ENCODE measurements at places on chromosomes 1 and 21.

DNA sequence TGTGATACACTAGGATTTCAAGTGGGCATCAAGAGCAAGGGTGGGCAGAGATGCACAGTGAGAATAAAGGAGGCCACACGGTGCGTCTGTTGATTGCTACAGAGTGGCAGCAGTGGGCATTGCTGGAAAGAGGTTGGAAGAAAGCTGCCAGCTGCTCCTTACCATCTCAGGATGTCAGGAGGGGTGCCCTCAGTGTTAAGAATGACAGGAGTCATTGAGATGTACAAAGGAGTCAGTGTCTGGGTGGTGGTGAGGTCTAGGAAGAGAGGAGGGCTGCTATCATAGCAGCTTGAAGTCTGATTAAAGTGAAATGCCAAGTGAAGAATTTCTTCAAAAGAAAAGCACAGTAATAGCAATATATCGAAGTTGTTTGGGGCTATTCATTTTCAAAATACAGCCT lies 992.7 kb downstream of the TTLL7 start:
- DNase-seq, result no peak

DNA sequence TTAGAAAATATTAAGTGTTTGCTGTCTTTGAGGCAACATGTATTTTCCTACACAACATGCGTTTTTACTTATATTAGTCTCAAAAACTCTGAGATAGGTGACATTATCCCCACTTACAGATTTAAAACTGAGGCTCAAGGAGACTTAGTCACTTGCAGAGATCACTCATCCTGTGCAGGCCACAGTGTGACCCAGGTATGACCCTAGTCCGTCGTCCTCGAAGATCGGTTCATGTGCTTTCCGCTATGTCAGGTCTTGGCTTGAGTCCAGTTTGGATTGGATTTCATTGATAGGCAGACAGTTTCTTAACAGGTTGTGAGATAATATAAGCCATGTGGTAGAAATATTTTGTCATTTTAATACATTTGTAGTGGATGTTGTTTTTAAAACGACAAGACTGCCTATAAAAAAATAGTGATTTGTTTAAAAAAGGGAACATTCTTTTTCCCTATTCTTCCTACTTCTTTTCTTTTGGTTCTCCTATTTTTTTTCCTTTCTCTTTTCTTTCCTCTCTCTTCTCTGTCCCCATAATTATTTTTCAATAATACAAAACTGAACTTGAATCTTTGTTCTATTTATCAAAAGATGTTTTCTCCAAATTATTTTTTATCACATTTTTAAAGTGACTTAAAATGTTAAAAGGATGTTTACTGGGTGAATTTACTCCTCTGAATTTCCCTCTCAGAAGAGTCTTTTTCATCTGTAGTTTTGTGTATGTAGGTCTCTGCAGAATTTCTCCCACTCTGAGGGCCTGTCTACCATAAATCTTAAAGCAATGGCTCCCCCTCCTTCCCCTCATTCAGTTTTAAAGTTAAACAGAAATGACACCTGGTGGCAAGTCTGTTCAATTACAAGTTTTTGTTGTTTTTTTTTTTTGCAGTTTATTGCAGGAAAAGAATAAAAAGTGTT lies 81.8 kb downstream of the PHTF1 start:
- DNase-seq, result no peak

GRCh38 chr1:245332513-245332912 lies 177.7 kb downstream of the KIF26B start:
- DNase-seq, result no peak

DNA sequence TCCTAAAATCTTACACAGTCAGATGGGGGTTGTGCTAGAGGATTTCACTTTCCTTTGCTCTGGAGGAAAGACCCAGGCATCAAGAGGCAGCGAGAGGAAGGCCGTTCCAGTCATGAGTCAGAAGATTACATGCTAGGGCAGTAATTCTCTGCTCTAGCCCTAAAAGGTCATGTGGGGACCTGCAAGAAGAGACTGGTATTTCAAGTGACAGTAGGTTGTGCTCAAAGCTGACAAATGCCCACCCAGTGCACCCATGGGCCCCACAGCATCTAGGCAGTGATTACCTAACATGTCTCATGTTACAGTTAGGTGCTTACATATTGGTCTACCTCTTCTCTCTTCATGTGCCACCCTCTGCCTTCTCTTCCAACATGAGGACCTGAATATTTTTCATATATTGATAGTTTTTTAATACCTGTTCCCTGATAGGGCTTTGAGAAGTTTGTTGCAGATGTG lies 99.7 kb upstream of the BEND5 start:
- DNase-seq, result no peak

DNA sequence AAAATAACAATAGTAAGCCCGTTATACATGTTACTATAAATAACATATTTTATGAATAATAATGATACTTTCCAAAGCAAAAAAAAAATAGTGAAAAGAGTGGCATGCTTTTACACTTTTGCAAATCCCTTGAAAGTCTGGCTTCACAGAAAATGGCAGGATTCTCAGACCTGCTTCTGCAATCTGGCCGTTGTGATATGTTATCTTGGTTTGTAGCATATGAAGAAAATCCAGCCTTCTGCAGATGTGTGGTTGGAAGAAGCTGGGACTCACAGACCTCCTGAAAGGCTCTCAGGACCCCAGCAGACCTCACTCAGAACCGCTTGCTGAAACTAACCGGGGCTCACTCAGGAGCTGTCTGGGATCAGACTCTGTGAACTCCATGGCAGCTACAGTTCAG lies 256.0 kb upstream of the TMEM51 start:
- no peak for DNase-seq

DNA sequence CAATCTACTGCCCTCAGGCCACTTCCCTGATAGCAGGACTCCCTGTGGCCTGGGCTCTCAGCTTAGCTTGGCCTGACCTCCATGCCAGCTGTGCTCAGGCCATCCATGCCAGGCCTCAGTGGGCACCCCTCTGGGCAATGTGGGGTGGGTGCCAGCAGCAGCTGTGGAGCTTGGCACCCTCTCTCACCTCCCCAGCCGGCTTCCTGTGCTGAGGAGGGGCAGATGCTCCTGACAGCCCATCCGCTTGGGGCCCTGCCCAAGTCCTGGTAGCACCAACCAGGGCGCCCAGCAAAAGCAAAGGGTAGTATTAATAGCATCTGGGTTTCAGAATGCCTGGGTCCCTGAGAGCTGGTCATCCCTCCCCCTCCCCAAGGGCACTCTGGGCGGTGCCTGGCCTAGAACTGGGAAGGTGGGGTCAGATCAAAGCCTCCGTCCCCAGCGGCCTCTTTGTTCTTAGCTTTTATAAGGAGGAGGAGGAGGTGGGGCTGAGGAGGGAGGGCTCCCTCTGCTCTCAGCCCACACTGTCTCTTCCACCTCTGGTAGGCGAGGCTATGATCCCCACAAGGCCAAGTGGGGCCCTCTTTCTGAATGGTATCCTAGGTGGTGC lies 6.1 kb downstream of the EFNA4 start:
- no peak for DNase-seq

- DNase-seq, result no peak
These were observed 1061.0 kb downstream of the ADGRL2 start for GRCh38 chr1:82861749-82862148.

DNA sequence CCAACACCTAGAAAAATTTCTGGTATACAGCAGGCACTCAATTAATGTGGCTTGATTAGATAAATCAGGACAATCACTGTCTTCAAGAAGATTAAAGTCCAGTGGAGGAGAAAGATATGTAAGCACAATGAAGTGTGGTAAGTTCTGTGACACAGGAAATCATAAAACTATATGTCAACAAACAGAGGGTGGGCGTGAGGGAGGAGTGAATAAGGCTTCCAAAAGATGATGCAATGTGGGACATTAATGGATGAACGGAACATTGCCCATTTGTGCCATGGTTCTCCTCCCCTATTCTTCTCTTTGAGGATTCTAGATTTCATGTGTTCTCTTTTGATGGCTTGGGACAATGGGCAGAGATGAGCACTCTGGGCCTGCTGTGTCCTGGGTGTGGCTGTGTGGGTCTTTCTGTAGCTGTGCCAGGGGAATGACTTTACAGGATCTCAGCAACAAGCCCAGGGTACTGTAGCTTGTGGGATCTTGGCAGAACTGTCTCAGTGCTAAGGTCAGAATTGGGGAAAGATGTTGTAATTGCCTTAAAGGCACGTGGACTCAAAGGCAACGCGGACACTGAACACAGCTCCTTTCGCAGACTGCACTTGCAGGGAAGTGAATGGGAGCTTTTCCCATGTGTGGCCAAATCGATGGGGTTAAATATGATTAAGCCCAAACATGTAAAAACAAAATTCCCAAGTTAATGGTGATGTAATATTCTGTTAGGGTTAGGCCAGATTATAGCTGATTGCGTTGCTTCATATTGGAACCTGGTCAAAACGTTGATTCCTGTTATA lies 366.9 kb downstream of the TGFB2 start:
- DNase-seq, result no peak

DNA sequence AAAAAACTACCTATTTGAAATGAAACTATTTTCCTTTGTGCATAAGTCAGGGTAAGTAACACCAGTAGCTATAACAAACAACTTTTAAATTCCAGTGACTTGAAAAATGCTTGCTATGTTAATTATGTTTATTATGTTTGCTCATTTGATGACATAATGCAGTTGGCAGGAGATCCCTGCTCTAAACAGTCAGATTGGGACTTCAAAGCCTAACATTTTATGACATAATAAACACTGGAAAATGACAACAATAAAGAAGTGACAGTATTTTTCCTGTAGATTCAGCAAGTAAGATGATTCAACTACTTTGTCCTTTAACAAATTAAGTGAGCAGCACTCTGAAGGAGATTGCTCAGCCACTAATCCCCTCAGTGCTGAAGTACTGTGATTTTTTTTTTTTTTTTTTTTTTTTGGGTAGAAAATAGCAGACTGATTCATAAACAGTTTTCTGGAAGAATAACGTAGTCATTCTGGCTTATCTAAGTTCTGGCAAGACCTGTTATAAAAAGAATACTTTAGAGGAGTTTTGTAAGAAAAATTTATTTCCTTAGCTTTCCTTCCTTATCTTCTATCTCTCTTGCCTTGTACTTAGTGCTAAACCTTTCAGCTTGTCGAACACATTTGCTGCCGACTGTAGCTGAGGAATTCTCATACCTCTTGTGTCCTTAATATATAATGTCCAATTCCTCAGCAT lies 207.2 kb downstream of the PTGER3 start:
- no peak for DNase-seq

DNA sequence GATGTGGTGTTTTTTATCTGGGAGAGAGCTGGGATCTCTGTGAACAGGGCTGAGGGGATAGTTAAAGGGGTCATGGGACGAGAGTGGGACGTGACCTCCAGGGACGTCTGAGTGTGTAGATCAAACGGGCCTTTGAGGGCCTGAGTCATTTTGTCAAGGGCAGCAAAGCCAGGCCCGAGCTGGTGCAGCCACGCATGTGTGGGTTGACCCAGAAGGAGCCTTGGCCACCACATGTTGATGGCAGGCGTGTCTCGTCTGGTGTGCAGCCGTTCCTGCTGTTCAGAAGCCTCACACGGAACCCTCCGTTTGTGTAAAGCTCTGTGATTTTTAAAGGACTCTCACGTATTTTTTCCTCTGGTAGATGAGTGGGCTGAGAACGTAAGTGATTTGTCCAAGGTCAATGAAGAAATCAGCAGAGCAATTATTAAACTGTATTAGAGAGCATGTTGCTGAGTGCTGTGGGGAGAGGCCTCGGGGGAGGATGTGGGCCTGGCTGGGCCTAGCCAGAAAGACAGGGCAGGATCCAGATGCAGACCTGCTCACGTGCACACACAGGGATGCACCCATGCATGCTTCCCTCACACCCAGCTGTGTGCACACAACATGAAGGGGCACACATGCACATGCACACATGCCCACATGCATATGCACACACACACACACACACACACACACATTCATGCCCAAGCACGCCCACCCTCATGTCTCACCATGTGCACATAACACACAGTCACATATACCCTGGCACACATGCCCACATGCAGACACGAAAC lies 89.8 kb downstream of the AJAP1 start:
- DNase-seq, result no peak

- DNase-seq, result no peak
These were observed 5.7 kb downstream of the EPHX1 start for GRCh38 chr1:225815526-225816178.

DNA sequence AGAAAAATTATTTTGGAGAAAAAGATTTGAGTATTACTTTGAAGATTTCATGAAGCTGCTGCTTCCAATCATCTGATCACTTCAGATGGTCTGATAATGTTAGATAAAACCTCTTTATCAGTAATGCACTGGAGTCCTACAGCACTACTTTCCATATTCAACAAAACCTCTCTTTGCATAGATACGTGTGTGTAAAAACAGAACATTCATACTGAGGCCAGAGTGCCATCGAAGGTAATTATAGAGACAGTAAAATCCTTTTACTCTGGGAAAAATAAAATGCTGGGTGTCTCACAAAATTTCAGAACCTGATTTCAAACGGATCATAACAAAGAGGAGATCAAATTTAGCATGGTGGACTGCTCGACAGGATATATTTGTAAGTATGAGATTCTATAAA lies at the start of gene RGS13:
Gene RGS13 (plus strand): TSS at position 209 of the 400 bp plus-strand sequence. CDS start 8,188 bp downstream, outside the sequence.
- DNase-seq, result no peak

DNA sequence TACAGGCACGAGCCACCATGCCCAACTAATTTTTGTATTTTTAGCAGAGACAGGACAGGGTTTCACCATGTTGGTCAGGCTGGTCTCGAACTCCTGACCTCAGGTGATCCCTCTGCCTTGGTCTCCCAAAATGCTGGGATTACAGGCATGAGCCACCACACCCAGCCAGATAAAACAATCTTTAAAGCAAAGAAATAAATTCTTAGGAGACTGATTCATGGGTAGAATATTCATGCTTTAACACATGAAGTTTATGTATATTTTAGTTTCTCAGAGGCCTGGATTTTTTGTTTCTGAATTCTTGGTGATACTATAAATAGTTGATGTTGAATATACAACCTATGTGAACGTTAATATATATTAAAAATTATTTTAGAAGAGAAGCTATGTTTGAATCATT lies 127.4 kb upstream of the KIAA1614 start:
- DNase-seq, result no peak

- no peak for DNase-seq
These were observed 29.8 kb downstream of the RASSF5 start for GRCh38 chr1:206537141-206537540.

GRCh38 chr1:30638811-30639210 lies 84.6 kb downstream of the MATN1 start:
- DNase-seq, result no peak

DNA sequence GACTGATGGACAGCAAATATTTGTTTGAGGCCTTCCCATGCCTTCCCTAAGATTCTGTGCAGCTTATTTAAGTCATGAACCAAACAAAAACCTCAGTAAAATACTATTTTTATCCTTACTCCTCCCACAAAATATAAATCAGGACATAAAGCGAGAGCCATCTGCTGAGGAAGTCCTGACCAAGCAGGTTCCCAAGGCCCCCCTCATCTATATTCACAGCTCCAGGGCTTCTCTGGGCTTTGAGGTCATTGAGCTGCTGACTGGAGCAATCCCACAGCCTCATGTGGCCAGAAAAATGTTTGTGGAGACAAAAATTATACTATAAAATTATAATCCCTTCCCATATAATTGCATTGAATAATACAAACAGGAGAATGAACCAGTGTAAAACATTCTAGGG lies 846.2 kb downstream of the ADGRL2 start:
- DNase-seq, result no peak

DNA sequence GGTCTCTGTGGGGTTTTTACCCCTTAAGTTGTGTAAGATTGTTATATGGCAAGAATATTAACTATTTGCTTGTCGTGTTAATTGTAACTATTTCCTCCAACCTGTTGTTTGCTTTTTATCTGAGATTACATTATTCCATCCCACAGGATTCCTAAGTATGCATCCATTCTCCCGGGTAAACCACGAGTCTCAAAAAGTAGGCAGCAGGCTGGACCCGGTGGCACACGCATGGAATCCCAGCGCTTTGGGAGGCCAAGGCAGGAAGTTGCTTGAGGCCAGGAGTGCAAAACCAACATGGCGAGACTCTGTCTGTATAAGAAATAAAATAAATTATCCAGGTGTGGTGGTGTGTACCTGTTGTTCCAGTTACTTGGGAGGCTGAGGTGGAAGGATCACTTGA lies 12.6 kb upstream of the RSPO1 start:
- DNase-seq, result no peak

Measured in activated gamma-delta T cell treated with Interleukin-2 at 50 U/mL for 16 hours (primary cell).